ENCODE measurements at places on chromosomes 11 and 22. TPM values are rescaled to one million over a fixed set of nuclear protein-coding genes. Genes with fewer than 3 reads are reported as not detected.

SLC25A17 gene
- total RNA-seq = 15.3 TPM

GRCh38 chr22:50204571-50204970 lies 3.8 kb downstream of the SELENOO start:
- DNase-seq = no peak

GRCh38 chr22:27237080-27237741 lies 564.3 kb downstream of the MN1 start:
- no peak for DNase-seq

DNA sequence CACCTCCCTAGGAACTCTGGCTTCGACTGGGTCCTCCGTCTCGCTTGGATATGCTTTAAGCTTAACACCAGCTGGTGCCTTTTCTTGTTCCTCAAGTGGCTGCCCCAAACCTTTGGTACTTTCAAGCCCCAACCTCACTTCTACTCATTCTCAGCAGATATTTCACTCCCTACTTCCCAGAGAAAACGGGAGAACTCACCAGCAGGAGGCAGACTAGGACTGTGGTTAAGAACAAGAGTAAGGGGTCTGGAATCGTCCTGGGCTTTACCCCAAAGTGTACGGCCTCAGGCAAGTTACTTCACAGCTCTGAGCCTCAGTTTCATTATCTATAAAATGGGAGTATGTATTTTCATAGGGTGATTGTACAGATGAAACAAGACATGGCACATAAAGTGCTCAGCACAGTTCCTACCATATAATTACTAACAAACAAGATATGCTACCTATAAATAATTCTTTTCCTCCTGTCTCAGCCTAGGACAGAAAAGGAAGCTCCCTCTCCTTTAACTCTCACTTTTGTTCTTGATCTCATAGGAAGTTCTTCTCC lies 37.8 kb downstream of the PAMR1 start:
- DNase-seq = peak; percentile 64

- DNase-seq = no peak
Observed at GRCh38 chr22:43859176-43859575, 3.1 kb downstream of the SULT4A1 start.

DNA sequence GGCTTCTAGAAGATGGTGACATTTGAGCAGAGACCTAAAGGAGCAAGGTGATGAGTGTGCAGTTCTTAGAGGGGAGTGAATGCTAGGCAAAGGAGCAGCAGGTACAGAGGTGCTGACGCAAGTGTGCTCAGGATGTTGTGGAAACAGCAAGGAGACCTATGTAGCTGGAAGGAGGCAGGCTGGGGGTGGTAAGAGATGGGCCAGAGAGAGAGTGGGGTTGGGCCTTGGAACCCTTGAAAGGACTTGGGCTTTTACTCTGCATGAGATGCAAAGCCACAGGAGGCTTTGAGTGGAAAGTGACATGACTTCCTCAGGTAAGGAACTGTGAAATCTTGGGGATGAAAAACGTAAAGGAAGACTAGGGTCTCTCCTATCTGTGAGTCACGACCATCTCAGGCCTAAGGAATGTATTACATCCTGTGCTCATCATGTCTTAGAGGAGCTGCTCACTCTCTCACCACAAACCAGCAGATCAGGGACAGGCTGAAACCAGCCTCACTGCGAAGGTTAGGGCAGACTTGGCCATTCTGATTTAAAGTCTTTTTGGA lies 65.4 kb downstream of the MICAL2 start:
- no peak for DNase-seq

DNA sequence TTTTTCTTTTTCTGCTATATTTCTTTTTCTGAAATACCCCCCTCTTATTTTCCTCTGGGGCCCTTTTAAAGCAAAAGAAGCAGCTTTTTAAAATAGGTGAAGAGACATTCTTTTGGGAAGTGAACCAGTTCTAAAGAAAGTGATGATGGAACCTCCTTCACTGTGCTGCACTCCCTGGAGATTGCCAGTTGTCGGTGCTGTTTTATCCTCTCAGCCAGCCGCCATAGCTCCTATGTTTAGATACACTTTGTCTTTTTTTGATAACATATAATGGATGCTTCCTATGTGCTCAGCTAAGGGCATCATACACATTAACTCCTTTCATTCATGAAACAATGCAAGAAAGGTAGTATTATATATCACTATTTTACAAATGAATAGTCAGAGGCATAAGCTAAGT lies 14.0 kb downstream of the CFAP300 start:
- DNase-seq = no peak

GRCh38 chr11:134532921-134533421 lies 120.9 kb upstream of the B3GAT1 start:
- DNase-seq = no peak

Data from kidney (tissue), 22 donors.